ENCODE measurements at places on chromosomes 2 and 18.

- no peak for DNase-seq
These were observed 32.0 kb upstream of the ACYP2 start for GRCh38 chr2:54083445-54083844.

DNA sequence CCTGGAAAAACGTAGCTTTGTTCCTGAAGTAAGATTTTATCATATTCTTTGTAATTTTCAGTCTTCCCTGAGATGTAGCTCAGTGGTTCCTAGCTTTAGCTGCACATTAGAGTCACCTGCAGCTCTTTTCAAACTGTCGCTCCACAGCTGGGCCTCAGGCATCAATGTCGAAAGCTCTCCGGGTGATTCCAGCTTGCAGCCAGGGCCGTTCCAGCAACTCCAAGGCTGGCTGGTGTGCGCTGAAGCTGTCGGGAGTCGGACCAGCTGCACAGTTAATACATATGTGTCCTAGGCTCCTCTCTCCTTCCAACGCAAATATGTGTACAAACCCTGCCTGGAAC is 609 bp upstream of the ZNF2 start:
- DNase-seq, result no peak

GRCh38 chr2:219595256-219595655 is 2.4 kb upstream of the STK11IP start:
- DNase-seq, result no peak

- no peak for DNase-seq
These were observed 339.2 kb downstream of the EN1 start for GRCh38 chr2:118508282-118508681.

- DNase-seq, result no peak
These were observed 22.2 kb downstream of the DSC2 start for GRCh38 chr18:31079973-31080372.

GRCh38 chr2:226733189-226733858 is 66.3 kb downstream of the IRS1 start:
- DNase-seq, result no peak

DNA sequence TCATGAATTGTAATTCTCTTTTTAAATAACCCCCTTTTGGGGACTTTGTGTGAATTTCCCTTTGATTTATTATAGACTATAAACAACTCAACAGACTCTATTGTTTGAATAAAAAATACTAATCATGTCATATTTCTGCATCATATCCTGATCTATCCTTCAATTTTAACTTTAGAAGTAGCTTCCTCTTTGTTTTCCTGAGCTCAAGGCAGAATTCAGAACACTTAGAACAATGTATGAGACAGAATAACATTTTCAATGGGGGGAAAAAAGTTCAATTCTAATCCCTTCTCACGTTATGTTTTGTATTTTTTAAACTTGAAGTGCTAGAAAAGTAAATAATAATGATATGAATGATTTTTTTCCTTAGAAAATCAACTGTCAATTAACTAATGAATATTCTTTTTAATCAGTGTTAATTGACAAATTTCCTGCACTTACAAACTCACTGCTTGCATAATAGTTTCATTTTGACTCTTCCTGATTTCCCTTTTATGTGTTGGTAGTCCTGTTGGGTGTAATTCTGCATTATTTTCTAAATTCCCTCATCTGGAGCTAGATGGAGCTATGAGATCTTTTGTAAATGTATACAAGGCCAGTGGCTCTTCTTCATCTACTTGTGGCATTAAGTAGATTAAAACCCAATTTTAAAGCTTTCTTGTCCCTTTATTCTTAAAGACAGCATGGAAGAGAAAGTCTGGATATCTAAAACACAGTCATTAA is 326.1 kb downstream of the PARD3B start:
- DNase-seq, result peak; percentile 12

- DNase-seq, result no peak
These were observed 310.4 kb upstream of the SYT4 start for GRCh38 chr18:43587538-43588153.

DNA sequence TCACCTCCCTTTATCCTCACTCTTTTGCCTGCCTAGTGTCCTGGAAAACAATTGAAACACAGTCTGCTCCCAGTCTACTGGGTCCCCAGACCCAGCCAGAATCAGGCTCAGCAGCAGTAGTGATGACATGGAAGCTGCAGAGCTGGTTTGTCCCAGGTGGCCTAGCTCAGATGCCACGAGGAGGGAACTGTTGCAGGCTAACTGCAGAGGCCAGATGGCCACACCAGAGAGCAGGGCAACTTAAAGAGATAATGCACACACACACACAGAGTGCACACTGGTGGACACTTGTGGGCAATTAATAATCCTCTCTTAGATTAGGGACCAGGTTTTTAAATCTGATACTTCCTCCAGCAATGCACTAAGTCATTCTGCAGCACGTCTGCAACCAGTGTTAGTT is 42.4 kb downstream of the GYPC start:
- DNase-seq, result no peak

GRCh38 chr18:9982711-9983110 is 68.9 kb downstream of the VAPA start:
- DNase-seq, result no peak

- no peak for DNase-seq
These were observed 34.2 kb upstream of the EN1 start for GRCh38 chr2:118881490-118882129.

DNA sequence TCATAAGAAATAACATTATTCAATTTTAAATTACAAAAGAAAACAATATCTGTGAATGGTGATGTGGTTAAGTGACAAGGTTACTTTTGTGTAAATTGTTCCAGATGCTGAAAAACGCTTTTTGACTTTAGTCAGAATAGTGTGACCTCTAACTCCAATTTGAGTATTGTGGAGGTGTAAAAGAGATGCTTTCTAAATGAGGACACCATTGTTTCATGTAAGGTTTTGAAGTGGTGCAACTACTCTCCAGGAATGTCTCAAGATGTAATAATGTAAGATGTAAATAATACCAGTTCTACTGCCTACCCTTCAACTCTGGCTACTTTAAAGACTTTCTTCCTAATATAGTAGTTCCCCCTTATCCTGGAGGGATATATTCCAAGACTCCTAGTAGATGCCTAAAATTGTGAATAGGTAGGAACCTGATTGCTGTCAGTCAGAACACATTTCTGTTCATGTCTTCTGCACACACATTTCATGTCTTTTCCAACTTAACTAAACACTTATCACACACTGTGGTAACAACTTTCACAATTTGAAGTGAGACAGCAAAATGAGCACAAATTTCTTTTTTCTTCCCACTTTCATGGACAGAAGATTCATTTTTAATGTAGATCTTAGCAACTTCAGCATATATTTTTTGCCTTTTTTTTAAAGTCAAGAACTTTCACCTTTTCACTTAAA is 39.1 kb upstream of the PPP1R1C start:
- no peak for DNase-seq

- no peak for DNase-seq
These were observed 127.4 kb downstream of the TGIF1 start for GRCh38 chr18:3577281-3577855.

Measured in kidney epithelial cell (primary cell).